ENCODE measurements at places on chromosomes 11 and 22.

DNA sequence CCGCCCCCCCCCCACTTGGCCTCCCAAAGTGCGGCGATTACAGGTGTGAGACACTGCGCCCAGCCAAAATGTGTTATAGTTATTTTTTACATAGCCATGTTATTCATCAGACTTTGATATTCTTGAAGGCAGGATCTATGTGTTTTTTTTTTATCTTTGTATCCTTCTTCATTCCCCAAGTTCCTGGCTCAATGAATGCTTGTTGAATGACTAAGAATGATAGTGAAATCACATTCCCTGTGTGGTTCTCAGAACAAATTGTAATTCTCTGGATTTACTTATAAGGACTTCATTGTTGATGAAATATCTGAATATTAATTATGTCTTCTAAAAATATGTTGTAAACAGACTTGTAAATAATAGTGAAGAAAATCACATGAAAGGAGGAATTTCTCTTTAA lies 33.5 kb downstream of the MMP7 start:
- DNase-seq, result peak; percentile 35

DNA sequence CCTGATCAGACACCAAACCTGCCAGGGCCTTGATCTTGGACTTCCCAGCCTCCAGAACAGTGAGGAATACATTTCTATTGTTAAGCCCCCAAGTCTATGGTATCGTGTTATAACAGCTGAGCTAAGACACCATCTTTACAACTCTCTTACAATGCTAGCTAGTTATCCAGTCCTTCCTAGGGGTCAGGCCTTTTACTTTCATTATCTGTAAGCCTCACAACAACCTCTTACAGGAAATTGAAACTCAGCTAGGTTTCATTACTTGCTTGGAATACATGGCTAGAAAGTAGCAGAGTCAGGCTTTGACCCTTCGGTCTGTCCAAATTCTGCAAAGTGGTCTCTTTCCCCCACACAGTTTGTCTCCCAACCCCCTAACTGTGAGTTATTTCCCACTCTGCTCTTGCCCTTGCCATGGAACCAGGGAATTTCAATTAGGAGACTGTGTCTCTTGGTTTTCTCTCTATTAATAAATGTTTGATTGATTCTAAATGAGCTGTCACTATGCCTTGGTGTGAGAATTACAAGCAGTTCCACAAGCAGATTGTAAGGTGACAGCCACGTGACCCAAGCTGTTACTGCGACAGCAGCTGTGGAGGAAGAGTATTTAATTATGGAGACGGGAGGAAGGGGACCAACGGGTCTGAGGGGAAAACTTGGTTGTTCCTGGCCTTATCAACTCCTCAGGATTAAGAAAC lies 38.4 kb upstream of the CLMP start:
- no peak for DNase-seq

GRCh38 chr11:110392056-110392455 lies 37.7 kb upstream of the FDX1 start:
- DNase-seq, result no peak

GRCh38 chr11:62491571-62492329 lies 54.9 kb downstream of the AHNAK start:
- DNase-seq, result no peak

DNA sequence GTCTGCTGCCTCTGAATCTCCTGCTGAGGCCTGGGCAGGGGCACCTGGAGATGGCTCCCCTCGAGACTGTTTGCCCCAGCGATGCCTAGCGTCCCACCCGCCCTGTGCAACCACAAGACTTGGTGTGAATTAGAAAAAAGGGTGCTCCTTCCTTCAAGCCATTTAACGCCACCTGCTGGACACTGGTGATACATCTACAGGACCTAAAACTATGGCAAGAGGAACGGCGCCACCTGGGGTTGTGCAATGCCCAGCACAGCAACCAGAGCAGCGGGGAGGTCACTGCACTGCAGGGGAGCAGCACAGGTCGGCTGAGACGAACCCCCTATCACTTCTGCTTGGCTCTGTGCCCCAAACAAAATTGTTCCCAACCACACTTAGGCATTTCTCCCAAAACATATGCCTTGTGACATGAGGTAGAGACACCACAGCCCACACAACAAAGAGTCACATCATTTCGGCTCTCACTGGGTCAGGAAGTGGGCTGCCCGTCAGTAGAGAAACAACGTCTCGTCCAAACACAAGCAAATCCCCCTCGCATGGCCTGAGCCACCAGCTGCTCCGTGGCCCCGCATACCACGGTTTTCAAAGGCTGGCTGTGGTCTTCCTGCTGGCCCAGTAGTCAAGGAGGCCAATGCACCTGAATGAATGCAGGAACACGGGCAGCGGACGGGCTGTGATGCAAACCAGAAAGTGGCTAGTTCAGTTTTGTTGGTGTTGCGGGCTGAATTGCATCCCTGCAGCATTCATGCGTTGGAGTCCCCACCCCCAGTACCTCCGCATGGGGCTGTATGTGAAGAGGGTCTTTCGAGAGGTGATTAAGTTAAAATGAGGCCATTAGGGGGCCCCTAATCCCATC lies 171.9 kb downstream of the SHANK2 start:
- DNase-seq, result peak; percentile 56

- no peak for DNase-seq
Measured at GRCh38 chr11:12993626-12994025, 15.5 kb upstream of the RASSF10 start.

DNA sequence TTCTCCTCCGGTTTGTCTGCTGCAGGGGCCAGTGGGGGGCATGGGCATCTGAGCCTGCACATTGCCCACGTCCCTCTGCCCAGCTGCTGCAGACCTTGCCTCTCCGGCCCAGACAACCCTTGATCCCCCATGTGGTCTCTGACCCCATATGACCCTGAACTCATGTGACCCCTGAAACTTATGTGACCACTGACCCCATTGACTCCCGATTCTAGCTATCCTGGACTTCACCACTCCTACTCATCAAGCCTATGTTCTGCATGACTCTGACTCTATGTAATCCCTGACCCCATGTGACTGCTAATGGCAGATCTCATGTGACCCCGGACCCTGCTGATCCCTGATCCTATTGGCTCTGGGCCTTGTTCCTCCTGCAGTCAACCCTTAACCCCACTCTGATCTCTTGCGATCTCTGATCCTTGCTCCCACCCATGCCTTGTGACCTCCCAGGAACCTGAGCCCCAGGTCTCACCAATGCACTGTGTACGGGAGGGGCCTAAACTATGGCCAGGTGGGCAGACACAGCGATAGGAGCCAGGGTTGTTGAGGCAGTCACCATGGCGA lies 5.7 kb downstream of the LTBP3 start:
- no peak for DNase-seq

DNA sequence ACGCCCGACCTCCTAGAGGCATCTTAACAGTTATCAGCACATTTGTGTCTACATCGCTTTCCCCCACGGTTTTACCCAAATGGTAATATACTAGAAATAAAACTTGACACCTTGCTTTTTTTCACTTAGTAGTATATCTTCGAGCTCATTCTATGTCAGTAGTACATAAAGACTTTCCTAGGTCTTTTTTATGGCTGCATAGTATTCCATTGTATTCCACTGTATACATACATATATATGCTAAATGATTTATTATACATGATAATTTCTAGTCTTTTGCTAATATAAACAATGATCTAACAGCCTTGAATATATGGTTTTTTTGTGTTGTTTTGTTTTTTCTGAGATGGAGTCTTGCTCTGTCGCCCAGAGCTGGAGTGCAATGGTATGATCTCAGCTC lies 34.8 kb upstream of the DLAT start:
- DNase-seq, result no peak
